Left ventricle myocardium superior (tissue), 1 donor: ENCODE measurements at places on chromosomes 11 and 22.

DNA sequence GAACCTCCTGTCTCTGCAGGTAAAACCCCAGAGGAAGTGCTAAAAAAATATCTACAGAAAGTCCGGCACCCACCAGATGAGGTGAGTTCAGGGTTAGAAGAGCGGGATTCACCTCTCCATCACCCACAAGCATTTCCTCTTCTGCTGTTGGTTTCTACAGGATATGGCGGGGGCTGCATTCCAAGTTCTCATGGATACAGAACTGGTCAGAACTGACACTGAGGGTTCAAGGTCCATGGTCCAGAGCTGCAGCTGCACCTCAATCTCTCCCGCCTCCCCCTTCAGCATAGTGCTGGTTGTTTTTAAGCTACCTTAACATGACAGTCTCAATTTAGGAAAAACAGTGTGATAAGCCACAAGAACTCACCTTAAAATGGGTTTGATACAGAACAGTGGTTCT is 19.2 kb downstream of the DTX4 start:
- no peak for DNase-seq

DNA sequence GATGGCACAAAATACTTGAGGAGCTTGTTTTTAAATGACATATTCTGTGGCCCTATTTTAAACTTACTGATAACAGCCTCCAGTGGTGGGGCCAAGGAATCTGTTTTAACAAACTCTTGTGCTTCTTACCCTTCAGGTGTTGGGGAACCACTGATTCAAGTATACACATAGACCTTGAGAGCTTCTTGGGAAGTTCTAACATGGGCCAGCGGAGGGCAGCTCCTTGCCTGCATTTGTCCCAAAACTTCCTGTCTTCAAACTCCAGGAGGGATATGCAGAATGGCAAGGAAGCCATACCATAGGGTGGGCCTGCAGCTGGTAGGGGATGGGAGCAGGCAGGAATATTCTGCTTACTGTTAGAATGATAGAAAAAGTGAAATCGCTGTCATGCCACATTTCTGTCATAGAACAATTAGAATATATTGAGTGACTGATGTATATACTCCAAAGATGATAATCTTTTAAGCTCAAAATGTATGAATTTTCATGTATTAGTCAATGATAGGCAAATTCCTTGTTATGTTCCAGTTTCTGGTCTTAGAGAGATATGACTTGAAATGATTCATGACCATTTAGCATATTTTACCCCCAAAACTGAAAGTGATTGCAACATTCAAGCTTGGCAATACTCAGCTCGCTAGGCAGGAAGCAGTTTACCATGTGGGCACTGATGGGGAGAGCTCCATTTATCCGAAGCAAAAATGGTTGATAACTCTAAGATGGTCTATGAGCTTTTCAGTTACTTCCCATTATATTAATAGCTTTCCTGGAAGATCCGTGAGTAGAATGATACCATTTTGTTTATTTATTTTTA is 9.2 kb downstream of the EXT2 start:
- no peak for DNase-seq

- no peak for DNase-seq
Measured at GRCh38 chr22:31125521-31126117, 2.9 kb downstream of the INPP5J start.

DNA sequence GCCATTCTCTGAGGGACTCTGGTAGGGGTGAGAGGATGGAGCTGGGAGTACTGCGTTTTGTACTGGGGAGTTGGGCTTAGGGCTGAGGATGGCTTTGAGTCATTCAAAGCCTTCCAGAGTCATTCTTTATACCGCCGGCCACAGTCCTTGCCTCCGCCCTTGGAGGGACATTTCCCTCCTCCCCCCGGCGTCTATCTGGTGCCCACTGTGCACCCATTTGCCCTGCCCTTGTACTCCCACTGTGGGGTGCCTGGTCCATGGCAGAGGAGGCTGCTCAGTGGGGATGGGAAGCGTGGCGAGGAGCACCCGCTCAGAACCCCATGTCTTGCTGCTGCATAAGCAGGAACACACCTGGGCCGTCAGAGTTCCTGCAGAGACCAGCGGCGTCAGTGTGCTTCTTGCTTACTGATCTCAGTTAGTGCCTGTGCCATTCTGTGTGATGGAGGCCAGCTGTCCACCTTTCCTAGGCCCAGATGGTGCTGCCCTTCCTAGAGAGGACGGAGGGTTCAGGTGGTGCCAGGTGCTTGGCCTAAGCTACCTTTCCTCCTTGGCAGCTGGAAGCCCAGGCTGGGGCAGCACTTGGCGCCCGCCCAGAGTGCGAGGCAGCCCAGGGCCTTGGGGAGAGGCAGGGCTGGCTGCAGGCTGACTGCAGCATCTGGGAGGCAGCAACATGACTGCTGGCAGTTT is 23.3 kb upstream of the TMEM191C start:
- peak; percentile 25 for DNase-seq

GRCh38 chr11:29755474-29755873 is 261.4 kb downstream of the KCNA4 start:
- DNase-seq, result peak; percentile 28

- DNase-seq, result peak; percentile 46
Measured at GRCh38 chr11:120208777-120209176, 2.1 kb upstream of the OAF start.

GRCh38 chr11:43282607-43283440 is 29.0 kb upstream of the API5 start:
- DNase-seq, result peak; percentile 60

DNA sequence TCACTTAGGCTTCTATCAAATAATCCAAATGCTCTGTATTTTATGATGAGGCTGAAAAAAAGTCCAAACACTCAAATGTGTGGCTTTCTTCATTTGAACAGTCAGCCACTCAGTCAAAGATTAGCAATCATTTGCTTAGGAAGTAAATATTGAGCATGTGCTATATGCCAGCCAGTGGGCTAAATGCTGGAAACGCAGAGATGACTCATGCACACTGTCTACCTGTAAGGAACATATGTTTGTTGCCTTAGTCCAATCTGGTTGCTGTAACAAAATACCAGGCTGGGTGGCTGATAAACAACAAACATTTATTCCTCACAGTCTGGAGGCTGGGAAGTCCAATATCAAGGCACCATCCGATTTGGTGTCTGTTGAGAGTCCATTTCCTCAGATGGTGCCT is 617.3 kb downstream of the NTM start:
- DNase-seq, result no peak

DNA sequence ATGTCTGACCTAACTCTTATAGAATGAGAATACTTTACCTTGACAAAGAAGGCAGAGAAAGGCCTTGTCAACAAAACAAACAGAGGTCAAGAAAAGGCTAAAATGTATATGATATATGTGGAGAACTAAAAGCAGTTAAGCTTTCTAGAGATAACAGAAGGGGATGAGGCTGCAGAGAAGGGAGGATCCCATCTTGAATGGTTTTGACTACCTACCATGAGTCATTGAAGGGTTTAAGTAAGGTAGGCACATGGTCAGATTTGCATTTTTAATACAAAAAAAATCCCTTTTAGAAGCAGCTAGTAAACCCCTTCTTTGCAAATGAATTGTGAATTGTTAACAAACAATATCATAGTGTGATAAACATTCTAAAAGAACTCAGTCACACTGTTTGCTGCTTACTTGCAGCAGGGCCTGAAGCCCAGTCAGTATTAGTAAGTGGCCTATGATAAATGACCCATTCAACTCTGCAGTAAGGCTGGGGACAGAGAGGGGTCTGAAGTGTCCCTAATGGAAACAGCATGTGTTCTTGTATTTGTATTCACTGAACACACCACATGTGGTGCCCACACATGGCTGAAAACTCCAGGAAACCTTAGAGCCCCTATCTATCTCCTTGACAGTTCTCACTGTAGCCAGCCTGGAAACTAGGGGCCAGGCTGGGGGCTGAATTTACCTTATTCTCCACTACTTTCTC is 328.8 kb upstream of the PITPNB start:
- no peak for DNase-seq

GRCh38 chr22:25567251-25567675 is 2.8 kb downstream of the GRK3 start:
- no peak for DNase-seq

DNA sequence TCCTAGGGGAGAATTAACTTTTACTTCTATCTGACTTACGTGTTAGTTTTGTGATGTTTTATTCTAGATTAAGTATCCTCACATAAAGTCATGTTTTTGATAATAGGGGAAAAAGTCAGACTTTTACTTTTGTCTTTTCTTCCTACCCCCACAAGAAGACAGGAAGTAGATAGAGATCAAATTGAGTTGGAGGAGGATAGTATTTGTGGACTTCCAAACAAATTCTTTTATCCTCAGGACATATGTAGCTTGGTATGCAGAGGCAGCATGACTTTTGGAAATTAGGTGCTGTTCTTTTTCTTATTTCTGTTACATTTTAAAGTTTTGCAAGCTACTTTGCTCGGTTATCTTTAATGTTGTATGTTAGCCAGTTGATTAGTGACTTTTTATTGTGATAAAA is 61.4 kb downstream of the MTMR3 start:
- DNase-seq, result no peak

GRCh38 chr11:125276619-125276976 is 112.0 kb downstream of the PKNOX2 start:
- DNase-seq, result no peak

- DNase-seq, result no peak
Measured at GRCh38 chr11:43129329-43129728, 182.5 kb upstream of the API5 start.

- no peak for DNase-seq
Measured at GRCh38 chr11:123841174-123841573, 35.0 kb upstream of the OR6M1 start.

- DNase-seq, result no peak
Measured at GRCh38 chr11:64804346-64805210, 1.6 kb upstream of the MAP4K2 start.

DNA sequence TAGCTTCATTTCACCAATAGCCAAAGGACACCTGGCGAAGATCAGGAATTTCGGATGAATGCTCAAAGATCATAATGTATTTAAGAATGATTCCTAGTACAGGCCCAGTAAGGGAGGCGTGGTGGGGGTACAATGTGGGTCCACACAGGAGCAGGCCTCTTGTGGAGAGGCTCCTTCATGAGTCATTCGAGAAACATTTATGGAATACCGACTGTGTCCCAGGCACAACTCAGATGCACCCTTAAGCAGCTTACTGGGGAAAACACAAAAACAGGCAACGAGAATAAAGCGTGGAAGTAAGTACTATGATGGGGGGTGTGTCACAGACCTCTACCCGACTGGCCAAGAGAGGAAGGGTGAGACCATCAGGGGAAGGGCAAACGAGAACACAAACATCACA is 44.5 kb downstream of the SMCO4 start:
- no peak for DNase-seq

GRCh38 chr22:48941903-48942575 is 885.6 kb downstream of the BRD1 start:
- no peak for DNase-seq

DNA sequence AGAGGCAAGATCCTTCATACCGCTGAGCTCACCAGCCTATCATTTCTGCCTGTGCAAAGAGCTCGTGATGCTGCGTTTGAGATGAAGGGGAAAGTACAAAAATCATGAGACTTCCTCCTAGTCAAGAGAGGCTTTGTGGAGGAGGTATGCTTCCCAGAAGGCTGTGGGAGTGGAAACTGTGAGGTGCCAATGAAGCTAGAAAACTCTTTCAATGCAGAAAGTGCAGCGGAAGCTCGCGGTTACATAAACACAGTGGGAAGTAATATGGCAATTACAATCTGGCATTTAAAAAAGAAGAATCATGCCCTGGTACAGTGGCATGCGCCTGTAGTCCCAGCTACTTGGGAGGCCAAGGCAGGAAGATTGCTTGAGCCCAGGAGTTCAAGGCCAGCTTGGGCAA is 134.8 kb downstream of the EHF start:
- DNase-seq, result no peak

- DNase-seq, result no peak
Measured at GRCh38 chr11:2652333-2653197, 47.2 kb downstream of the KCNQ1OT1 start.

- DNase-seq, result no peak
Measured at GRCh38 chr11:15119826-15120225, 5.1 kb downstream of the INSC start.

DNA sequence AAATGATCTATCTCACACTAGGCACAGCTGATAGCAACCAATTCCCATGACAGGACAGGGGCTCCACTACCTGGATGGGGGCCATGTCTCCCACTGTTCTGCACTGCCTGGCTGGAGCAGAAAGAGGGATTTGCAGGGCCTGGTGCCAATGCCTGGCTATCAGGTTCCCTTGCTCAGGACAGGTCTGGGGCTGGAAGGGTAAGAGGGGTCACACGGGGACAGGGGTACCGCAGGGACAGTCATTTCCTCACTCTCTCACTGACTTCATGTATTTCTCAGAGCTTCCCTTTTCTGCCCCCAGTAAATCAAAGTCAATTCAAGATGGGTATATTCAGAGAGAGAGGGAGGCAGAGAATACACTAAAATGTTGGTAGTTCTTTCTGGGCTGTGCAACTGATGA is 119.1 kb upstream of the CSNK2A3 start:
- DNase-seq, result peak; percentile 46

- no peak for DNase-seq
Measured at GRCh38 chr11:18495271-18495670, 31.5 kb downstream of the TSG101 start.

GRCh38 chr22:33553493-33553892 is 366.8 kb downstream of the LARGE1 start:
- no peak for DNase-seq

- no peak for DNase-seq
Measured at GRCh38 chr11:90630176-90630575, 407.3 kb upstream of the CHORDC1 start.

- no peak for DNase-seq
Measured at GRCh38 chr22:27692243-27692642, 109.3 kb downstream of the MN1 start.

DNA sequence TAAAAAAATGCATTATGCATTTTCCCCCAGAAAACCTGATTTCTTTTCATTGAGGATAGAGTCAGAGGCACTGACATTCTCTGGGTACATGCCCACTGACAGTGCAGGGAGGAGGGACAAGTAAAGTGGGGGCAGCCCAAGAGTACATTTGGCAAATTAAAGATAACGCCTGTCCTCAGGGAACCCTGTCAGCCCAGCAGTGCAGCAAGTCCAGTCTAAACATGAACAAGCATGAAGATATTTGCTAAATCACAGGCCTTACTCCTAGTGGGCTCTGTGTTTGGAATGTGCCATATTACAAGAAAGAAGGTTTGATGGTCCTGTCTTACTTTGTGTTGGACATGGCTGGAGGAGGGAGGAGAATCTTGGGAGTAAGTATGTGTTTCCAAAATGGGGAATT is 37.9 kb downstream of the AMOTL1 start:
- peak; percentile 40 for DNase-seq

- peak; percentile 52 for DNase-seq
Measured at GRCh38 chr11:102341844-102342318, 5.1 kb upstream of the BIRC2 start.

GRCh38 chr11:118851970-118852369 is 31.7 kb upstream of the CXCR5 start:
- DNase-seq, result no peak

- DNase-seq, result no peak
Measured at GRCh38 chr11:74357449-74357848, 40.8 kb downstream of the PGM2L1 start.
